ENCODE measurements at places on chromosomes 7 and 10. TPM values are rescaled to one million over a fixed set of nuclear protein-coding genes. Genes with fewer than 3 reads are reported as not detected.

Gene AKR1C4
- not detected for total RNA-seq

GRCh38 chr10:130899856-130900255 lies 411.7 kb downstream of the TCERG1L start:
- no peak for DNase-seq
- no peak overlapping the region for H3K27ac ChIP-seq
- no peaks in the 10 kb centered on the region for H3K27me3 ChIP-seq
- no peaks in the 10 kb centered on the region for H3K36me3 ChIP-seq

- H3K27ac ChIP-seq: no peak overlapping the region
- no peak overlapping the region for H3K4me3 ChIP-seq
- peaks cover 17% of the 10 kb centered on the region for H3K36me3 ChIP-seq
- DNase-seq: no peak
These were observed 86.7 kb upstream of the IL6 start for GRCh38 chr7:22640269-22640668.

Gene NPY4R2
- total RNA-seq: 0.53 TPM

GRCh38 chr7:108109221-108109908 lies 20.8 kb downstream of the LAMB4 start:
- no peaks in the 10 kb centered on the region for H3K36me3 ChIP-seq
- no peaks in the 10 kb centered on the region for H3K4me1 ChIP-seq
- DNase-seq: no peak
- no peak overlapping the region for H3K27ac ChIP-seq

DNA sequence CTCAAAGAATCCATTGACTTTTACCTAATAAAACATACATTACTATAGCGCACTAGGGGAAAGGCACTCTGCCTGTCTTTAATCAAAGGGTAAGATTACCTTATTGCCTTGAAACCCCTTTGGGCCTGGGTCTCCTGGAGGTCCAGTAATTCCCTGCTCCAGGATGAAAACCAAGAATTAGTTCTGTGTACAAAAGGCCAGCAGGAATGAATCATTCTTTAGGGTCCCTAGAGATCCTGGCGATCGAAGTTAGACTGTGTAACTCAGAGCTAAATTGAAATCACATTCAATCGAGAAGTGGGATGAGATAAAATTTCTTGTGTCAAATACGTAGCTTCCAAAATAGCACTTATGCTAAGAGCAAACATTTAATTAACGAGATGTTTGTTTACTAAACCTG lies 29.8 kb downstream of the COL28A1 start:
- no peak overlapping the region for H3K27ac ChIP-seq
- no peak for DNase-seq
- H3K36me3 ChIP-seq: no peaks in the 10 kb centered on the region
- no peak overlapping the region for H3K4me3 ChIP-seq
- no peaks in the 10 kb centered on the region for H3K4me1 ChIP-seq
